ENCODE measurements at places on chromosomes 13 and 19. TPM values are rescaled to one million over a fixed set of nuclear protein-coding genes. Genes with fewer than 3 reads are reported as not detected.

GRCh38 chr13:65990684-65991083, 1239.5 kb downstream of the PCDH9 start:
- H3K4me1 ChIP-seq = no peaks in the 10 kb centered on the region
- no peaks in the 10 kb centered on the region for H3K27me3 ChIP-seq
- no peak overlapping the region for H3K4me3 ChIP-seq

- peaks cover 30% of the 10 kb centered on the region for H3K4me1 ChIP-seq
- no peaks in the 10 kb centered on the region for H3K27me3 ChIP-seq
- H3K36me3 ChIP-seq = peaks cover 2% of the 10 kb centered on the region
- no peak overlapping the region for H3K27ac ChIP-seq
- DNase-seq = no peak
- no peak overlapping the region for H3K4me3 ChIP-seq
Measured at GRCh38 chr19:48716562-48717291, 2.8 kb downstream of the MAMSTR start.

DNA sequence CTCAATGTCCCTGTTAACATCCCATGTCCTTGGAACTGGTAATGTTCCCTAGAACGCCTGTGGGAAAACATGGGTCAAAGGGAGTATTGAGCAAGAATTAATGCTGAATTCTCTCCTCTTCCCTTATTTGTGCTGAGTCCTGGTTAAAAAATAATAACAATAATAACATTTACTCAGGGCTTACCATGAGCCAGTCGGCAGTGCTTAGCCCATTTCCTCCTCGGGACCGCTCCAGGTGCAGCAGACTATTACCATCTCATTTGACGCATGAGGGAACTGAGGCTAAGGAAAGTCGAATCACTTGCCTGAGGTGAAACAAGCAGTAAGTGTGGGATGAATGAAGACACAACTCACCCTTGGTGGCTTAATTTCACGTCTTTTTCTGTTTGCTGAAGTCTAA, 33.6 kb upstream of the SLC15A1 start:
- no peak overlapping the region for H3K27ac ChIP-seq
- H3K36me3 ChIP-seq = no peaks in the 10 kb centered on the region
- H3K27me3 ChIP-seq = peaks cover 48% of the 10 kb centered on the region
- DNase-seq = no peak

DNA sequence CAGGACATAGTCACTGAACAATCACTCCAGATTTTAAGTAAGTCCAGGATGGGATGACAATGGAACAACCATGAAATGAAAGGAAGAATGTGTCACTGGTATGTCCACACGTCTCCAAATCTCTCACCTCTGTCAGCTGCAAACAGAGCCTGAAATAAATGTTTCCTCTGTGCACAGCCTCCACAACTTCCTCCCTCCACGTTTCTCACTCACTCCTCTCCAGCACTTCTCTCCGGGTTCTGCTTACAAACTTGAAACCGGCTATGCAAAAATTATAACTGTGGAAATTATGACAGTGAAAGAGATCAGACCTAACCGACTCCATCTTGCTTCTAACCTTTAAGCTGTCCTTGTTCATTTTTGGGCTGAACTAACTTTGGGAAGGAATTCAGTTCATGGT, 35.0 kb upstream of the ALOX5AP start:
- no peak overlapping the region for H3K4me3 ChIP-seq
- H3K27me3 ChIP-seq = peaks cover 55% of the 10 kb centered on the region
- no peaks in the 10 kb centered on the region for H3K36me3 ChIP-seq
- no peak for DNase-seq
- peaks cover 16% of the 10 kb centered on the region for H3K4me1 ChIP-seq

DNA sequence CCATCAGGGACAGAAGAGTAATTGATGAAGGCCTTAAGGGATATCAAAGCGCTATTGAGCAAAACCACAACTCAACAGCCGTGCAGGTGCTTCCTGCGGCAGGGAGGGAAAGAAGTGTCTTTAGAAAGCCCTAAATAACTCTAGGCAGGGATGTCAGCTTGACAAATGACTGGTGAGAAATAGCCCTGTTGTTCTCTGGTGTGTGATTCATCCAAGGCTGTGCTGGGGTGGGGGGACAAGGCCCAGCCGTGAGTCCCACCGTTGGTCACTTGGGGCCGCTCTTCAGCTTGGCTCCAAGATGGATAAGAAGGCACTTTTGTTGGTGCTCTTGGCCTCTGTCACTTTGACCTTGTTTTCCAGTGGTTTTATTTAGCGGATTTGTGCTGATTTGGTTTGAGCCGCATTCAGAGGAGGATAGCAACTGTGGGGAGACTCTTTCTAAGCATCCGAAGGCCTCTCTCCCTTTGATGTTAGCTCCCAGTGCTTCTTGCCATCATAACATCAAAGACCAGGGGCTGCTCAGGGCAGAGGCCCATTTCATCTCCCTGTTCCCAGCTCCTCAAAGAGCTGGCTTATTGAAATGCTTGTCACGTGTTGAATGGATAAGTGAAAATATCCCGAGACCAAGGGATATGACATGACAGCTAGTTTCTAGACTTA, 130.3 kb upstream of the SERP2 start:
- H3K36me3 ChIP-seq = no peaks in the 10 kb centered on the region
- DNase-seq = peak; percentile 67
- H3K4me3 ChIP-seq = no peak overlapping the region
- no peak overlapping the region for H3K27ac ChIP-seq
- peaks cover 13% of the 10 kb centered on the region for H3K27me3 ChIP-seq

- no peak overlapping the region for H3K4me3 ChIP-seq
- peaks cover 29% of the 10 kb centered on the region for H3K4me1 ChIP-seq
- peak overlapping the region; percentile 30 for H3K27ac ChIP-seq
- no peaks in the 10 kb centered on the region for H3K27me3 ChIP-seq
- DNase-seq = no peak
Measured at GRCh38 chr13:27643334-27644132, 21.8 kb downstream of the POLR1D start.

GRCh38 chr13:80437231-80437630, 96.3 kb upstream of the SPRY2 start:
- H3K4me3 ChIP-seq = no peak overlapping the region
- H3K27me3 ChIP-seq = no peaks in the 10 kb centered on the region
- H3K4me1 ChIP-seq = no peaks in the 10 kb centered on the region
- no peaks in the 10 kb centered on the region for H3K36me3 ChIP-seq
- no peak overlapping the region for H3K27ac ChIP-seq
- DNase-seq = no peak

The DIAPH3 gene
- 30.8 TPM for total RNA-seq

The ZNF763 gene
- total RNA-seq = 1.3 TPM
